Cardiac ventricle fibroblast (primary cell): ENCODE measurements at places on chromosomes 2 and 18. TPM values are rescaled to one million over a fixed set of nuclear protein-coding genes. Genes with fewer than 3 reads are reported as not detected.

The STPG4 gene
- total RNA-seq = 0.20 TPM in 1 of 2 replicates, not detected in the other

The TMEM163 gene
- total RNA-seq = 0.06 TPM in 1 of 2 replicates, not detected in the other

The FSHR gene
- not detected in 2 replicates for total RNA-seq

The GPBAR1 gene
- total RNA-seq = 0.50 and 2.1 TPM in 2 replicates
